ENCODE measurements at places on chromosomes 3 and 15. TPM values are rescaled to one million over a fixed set of nuclear protein-coding genes. Genes with fewer than 3 reads are reported as not detected.

DNA sequence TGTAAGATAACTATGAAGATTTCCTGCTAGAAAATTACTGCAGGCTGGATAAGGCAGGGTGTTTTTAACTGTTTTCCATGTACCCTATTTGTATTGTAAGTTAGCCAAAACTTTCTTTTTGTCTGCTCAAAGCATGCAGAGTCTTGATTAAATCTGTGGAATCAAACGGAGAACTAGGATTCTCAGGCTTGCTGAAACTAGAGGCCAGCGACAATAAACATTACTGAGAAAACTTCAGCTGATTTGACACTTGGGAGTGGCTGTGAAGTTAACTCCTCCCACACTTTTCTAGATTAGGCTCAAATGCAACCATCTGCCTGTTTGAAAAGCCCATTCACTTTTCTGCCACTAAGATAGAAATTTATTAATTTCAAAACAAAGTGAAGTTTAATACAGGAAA, 153.2 kb upstream of the FRMD4B start:
- no peak overlapping the region for H3K27ac ChIP-seq
- no peaks in the 10 kb centered on the region for H3K36me3 ChIP-seq
- no peak for DNase-seq
- no peak overlapping the region for H3K4me3 ChIP-seq
- H3K27me3 ChIP-seq, result peaks cover 28% of the 10 kb centered on the region
- H3K4me1 ChIP-seq, result no peaks in the 10 kb centered on the region

DNA sequence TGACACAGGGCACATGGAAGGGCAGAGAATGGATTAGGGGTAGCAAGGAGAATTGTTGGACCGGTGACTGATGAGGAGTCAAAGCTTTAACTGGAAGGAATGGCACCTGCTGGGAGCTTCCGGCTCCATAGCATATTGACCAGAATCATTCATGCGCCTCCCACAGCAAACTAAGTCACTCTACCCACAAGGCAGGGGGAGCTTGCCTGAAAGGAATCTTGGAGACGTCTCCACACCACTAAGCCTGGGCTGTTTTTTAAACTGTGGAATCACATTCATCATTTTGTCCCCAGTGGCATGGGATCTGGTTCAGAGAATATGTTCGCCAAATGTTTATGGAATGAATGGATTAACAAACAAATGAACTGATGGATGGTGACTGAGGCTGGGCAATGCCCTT, 57.0 kb upstream of the ITGA11 start:
- no peak for DNase-seq
- no peak overlapping the region for H3K27ac ChIP-seq
- no peak overlapping the region for H3K4me3 ChIP-seq
- no peaks in the 10 kb centered on the region for H3K36me3 ChIP-seq

- H3K36me3 ChIP-seq, result no peaks in the 10 kb centered on the region
- DNase-seq, result no peak
- H3K4me3 ChIP-seq, result no peak overlapping the region
- no peaks in the 10 kb centered on the region for H3K27me3 ChIP-seq
- H3K4me1 ChIP-seq, result no peaks in the 10 kb centered on the region
- no peak overlapping the region for H3K27ac ChIP-seq
Observed at GRCh38 chr3:173410849-173411248, 13.3 kb downstream of the NLGN1 start.

- H3K27me3 ChIP-seq, result no peaks in the 10 kb centered on the region
- H3K4me3 ChIP-seq, result no peak overlapping the region
- no peak overlapping the region for H3K27ac ChIP-seq
- no peaks in the 10 kb centered on the region for H3K4me1 ChIP-seq
- DNase-seq, result peak; percentile 14
- H3K36me3 ChIP-seq, result no peaks in the 10 kb centered on the region
Observed at GRCh38 chr15:60179786-60180391, 175.8 kb downstream of the FOXB1 start.

GRCh38 chr3:52829906-52830463, 487 bp downstream of the ITIH4 start:
- H3K36me3 ChIP-seq, result peaks cover 5% of the 10 kb centered on the region
- no peak for DNase-seq
- no peaks in the 10 kb centered on the region for H3K4me1 ChIP-seq
- no peaks in the 10 kb centered on the region for H3K27me3 ChIP-seq
- H3K27ac ChIP-seq, result no peak overlapping the region
- no peak overlapping the region for H3K4me3 ChIP-seq

DNA sequence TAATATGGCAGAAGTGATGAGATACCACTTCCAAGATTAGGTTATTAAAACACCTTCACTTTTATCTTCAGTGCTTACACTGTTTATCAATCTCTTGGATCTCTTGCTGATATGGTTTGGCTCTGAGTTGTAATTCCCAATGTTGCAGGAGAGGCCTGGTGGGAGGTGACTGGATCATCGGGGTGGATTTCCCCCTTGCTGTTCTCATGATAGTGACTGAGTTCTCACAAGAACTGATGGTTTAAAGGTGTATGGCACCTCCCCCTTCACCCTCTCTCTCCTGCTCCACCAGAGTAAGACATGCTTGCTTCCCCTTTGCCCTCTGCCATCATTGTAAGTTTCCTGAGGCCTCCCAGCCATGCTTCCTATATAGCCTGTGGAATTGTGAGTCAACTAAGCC, 11.8 kb downstream of the GOLIM4 start:
- H3K4me3 ChIP-seq, result no peak overlapping the region
- H3K4me1 ChIP-seq, result no peaks in the 10 kb centered on the region
- H3K36me3 ChIP-seq, result no peaks in the 10 kb centered on the region
- H3K27ac ChIP-seq, result no peak overlapping the region
- no peaks in the 10 kb centered on the region for H3K27me3 ChIP-seq
- DNase-seq, result no peak

DNA sequence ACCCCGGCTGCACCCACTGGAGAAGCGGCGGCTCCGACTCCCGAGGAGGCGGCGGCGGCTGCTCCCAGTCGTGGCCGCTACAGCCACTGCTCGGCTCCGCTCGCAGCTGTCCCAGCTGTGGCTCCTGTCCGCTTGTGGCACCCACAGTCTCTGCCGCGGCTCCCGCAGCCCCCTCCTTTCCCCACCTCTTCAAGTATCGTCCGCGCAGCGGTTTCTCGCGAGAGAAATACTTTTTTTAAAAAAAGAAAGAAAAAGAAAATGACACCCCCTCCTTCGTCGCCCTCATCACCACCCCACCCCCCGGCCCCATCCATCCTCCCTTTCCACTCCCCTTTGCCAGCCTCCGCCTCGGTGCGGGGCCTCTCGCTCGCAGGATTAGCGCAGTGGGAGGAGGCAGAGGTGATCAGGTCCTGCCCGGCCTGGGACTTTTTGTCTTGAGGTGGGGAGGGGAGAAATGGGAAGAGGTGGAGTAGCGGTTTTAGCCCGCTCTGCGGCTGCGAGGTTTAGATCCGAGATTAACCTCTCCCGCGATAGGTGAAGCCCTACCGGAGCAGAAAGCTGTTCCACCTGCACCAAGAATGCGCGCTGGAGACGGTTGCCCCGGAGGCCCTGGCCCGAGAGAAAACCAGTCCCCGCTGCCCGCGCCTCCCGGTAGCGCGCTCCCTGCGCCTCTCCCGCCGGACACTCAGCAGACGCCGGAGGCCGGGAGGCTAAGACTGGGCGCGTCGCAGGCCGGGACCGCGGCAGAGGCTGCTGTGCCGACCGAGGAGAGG, at the start of gene FBN1:
Gene FBN1, minus strand, starts transcription at position 152 of the 773 bp plus-strand sequence. CDS start 940 bp downstream, outside the sequence.
- H3K27me3 ChIP-seq, result peaks cover 18% of the 10 kb centered on the region
- H3K36me3 ChIP-seq, result no peaks in the 10 kb centered on the region
- DNase-seq, result no peak
- H3K4me1 ChIP-seq, result no peaks in the 10 kb centered on the region

- H3K27me3 ChIP-seq, result no peaks in the 10 kb centered on the region
- no peaks in the 10 kb centered on the region for H3K36me3 ChIP-seq
- H3K4me3 ChIP-seq, result no peak overlapping the region
Observed at GRCh38 chr3:69460034-69460433, 74.1 kb upstream of the FRMD4B start.

GRCh38 chr15:48475600-48476395, 144.6 kb downstream of the DUT start:
- DNase-seq, result no peak
- H3K27ac ChIP-seq, result no peak overlapping the region
- no peak overlapping the region for H3K4me3 ChIP-seq
- H3K4me1 ChIP-seq, result no peaks in the 10 kb centered on the region
- H3K36me3 ChIP-seq, result no peaks in the 10 kb centered on the region

- no peak overlapping the region for H3K27ac ChIP-seq
- H3K4me1 ChIP-seq, result no peaks in the 10 kb centered on the region
- no peaks in the 10 kb centered on the region for H3K36me3 ChIP-seq
- H3K4me3 ChIP-seq, result no peak overlapping the region
- H3K27me3 ChIP-seq, result no peaks in the 10 kb centered on the region
Observed at GRCh38 chr15:31069360-31070000, 32.0 kb downstream of the TRPM1 start.

GRCh38 chr3:52077925-52078324, 21.6 kb upstream of the DUSP7 start:
- no peak overlapping the region for H3K4me3 ChIP-seq
- no peaks in the 10 kb centered on the region for H3K27me3 ChIP-seq
- H3K27ac ChIP-seq, result no peak overlapping the region
- DNase-seq, result no peak
- H3K4me1 ChIP-seq, result no peaks in the 10 kb centered on the region

DNA sequence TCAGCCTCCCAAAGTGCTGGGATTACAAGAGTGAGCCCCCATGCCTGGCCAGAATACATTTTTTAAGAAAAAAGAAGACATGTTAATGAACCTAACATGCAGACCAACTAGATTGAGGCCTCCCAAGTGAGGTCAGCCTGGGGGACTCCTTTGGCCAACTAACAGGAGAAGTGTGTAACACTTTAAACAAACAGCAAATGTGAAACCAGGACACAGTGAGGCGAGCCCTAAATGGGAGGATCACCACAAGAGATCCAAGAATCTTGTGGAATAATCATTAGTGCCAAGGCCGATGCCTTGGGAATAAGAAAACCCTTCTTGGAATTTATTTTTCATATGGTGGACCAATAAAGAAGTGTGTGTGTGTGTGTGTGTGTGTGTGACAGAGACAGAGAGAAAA, 73.9 kb downstream of the ATP10A start:
- H3K27ac ChIP-seq, result no peak overlapping the region
- no peak for DNase-seq
- H3K36me3 ChIP-seq, result no peaks in the 10 kb centered on the region
- H3K4me1 ChIP-seq, result peaks cover 28% of the 10 kb centered on the region
- H3K27me3 ChIP-seq, result no peaks in the 10 kb centered on the region

GRCh38 chr15:59539799-59540198, 71.8 kb upstream of the GCNT3 start:
- H3K27me3 ChIP-seq, result no peaks in the 10 kb centered on the region
- H3K27ac ChIP-seq, result no peak overlapping the region
- no peaks in the 10 kb centered on the region for H3K36me3 ChIP-seq

- H3K4me3 ChIP-seq, result no peak overlapping the region
Observed at GRCh38 chr15:78359041-78359808, 19.1 kb downstream of the CRABP1 start.

DNA sequence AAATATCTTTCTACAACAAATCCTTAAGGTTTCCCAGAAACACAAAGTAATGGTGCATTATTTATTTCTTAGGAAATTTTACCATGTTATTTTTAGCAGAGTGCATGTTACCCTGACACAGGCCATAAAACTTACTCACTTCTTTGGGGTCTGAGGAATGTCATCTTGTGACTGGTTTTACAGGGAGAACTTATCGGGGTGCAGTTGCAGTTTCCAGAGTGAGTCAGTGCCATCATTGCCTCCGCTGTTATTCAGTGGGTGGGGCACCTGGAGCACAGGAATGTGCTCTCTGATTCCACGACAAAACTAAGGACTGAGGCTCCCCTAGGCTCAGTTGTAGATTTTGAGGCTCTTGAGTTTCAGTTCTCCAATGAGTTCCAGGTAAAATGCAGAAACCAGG, 11.1 kb upstream of the GREM1 start:
- no peaks in the 10 kb centered on the region for H3K36me3 ChIP-seq
- H3K4me1 ChIP-seq, result no peaks in the 10 kb centered on the region
- no peak overlapping the region for H3K27ac ChIP-seq
- H3K4me3 ChIP-seq, result no peak overlapping the region

The CCR4 gene
- total RNA-seq, result 76.2 TPM

The NCKIPSD gene
- total RNA-seq, result 10.8 TPM

The LAMB2 gene
- total RNA-seq, result 0.36 TPM

The CIP2A gene
- total RNA-seq, result 2.7 TPM

The CELF6 gene
- total RNA-seq, result 2.4 TPM

The FGF12 gene
- not detected for total RNA-seq

The TRNT1 gene
- 25.8 TPM for total RNA-seq

The GHSR gene
- not detected for total RNA-seq
